ENCODE measurements at places on chromosomes 12 and 14.

DNA sequence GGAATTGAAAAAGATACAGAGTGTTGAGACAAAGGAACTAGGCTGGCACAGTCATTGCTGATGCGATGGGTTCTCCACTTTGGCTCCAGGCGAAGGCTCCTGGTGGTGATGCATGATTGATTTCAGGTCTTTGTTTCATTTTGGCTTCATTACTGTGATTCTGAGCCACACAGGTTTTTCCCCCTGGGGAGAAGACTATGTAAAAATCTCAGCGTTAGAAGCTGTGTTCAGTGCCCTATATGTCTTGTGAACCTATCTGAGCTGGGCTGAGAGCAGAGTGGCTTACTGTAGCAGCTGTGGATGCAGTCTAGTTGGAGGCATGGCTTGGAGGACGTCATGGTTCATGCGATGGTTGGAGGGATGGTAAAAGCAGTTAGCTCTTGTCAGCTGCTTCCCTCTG, 54.0 kb downstream of the GPATCH2L start:
- no peak for DNase-seq

- no peak for DNase-seq
Observed at GRCh38 chr12:111067498-111067897, 147.1 kb upstream of the MYL2 start.

DNA sequence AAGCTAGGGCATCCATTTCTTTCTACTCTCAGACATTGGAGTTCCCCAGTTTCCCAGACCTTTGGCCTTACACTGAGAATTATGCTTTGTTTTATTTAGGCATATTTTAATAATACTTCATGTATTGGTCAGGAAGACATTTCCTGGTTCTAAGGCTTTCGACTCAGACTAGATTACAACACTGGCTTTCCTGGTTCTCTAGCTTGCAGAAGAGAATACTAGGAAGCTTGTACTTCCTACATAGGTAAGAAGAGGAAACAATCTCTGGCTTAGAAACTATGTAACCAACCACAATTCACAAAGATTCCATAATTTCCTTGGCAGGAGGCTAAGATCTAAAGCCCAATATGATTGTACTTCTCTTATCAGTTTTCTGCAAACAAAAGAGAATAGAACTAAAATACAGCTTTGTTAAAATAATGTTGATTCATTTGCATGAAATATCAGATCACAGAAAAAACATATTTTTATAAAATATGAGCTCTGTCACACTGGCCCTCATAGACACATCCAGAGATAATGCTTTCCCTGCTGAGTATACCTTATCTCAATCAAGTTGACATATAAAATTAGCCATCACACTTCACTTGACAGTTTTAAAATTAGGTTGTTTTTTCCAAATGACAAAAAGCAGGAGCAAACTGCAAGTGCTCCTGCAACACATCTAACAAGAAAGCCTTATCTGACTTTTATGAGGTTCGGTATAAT, 30.5 kb downstream of the CLEC2D start:
- DNase-seq: no peak

DNA sequence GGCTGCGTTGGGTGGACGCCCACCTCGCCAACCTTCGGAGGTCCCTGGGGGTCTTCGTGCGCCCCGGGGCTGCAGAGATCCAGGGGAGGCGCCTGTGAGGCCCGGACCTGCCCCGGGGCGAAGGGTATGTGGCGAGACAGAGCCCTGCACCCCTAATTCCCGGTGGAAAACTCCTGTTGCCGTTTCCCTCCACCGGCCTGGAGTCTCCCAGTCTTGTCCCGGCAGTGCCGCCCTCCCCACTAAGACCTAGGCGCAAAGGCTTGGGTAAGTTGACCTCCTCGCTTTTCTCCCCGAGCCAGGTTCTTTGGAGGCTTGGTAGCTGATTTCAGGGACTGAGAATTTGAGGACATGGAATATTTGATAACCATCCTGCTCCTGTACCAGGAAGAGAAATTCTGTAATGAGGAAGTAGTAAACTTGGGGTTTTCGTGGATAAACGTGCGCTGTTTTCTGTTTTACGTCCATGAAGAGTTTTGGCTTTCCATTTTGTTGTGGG, 530 bp downstream of the APAF1 start:
- no peak for DNase-seq

- no peak for DNase-seq
Observed at GRCh38 chr12:22255097-22255496, 79.4 kb downstream of the ST8SIA1 start.

- no peak for DNase-seq
Observed at GRCh38 chr12:13379531-13380188, 183.1 kb downstream of the EMP1 start.

DNA sequence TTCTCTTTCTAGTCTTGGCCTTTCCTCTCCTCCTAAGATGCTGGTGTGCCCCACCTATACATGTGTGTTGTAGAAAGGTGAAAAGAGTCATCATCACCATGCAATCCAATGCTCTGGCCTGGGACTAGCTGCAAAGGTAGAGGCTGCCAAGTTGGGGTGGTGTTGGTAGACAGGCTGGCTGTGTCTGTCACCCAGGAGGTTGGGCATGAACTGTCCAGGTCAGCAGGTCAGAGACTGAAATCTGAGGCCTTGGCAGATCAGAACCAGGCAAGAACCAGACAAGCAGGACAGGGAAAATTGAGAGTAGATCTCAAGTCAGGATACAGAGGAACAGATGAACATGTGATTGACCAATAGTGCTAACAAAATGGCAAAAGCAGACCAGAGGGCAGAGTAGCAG, 26.2 kb downstream of the L2HGDH start:
- DNase-seq: no peak

GRCh38 chr12:113325916-113326315, 9.0 kb downstream of the SLC8B1 start:
- peak; percentile 61 for DNase-seq

DNA sequence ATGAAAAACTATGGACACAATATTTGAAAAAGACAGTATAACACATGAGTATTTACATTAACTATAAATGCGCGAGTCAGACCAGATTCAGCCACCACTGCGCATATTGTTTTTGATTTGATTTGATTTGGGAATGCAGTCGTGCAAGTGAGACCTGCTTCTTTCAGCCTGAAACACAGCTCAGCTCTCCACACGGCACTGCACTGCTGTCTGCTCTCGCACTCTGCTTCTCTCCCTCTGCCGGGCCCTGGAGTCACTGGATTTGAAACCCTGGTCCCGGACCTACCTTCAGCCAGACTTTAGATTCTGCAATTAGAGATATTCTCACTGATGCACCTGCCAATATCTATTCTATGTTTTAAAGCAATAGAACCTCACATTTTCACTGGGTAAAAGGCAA, 143.9 kb upstream of the TMEM132C start:
- DNase-seq: no peak

GRCh38 chr12:19659086-19659485, 219.8 kb downstream of the AEBP2 start:
- DNase-seq: no peak

GRCh38 chr12:6334940-6335450, 6.9 kb downstream of the TNFRSF1A start:
- no peak for DNase-seq

- no peak for DNase-seq
Observed at GRCh38 chr12:40011775-40012129, 94.1 kb downstream of the SLC2A13 start.

DNA sequence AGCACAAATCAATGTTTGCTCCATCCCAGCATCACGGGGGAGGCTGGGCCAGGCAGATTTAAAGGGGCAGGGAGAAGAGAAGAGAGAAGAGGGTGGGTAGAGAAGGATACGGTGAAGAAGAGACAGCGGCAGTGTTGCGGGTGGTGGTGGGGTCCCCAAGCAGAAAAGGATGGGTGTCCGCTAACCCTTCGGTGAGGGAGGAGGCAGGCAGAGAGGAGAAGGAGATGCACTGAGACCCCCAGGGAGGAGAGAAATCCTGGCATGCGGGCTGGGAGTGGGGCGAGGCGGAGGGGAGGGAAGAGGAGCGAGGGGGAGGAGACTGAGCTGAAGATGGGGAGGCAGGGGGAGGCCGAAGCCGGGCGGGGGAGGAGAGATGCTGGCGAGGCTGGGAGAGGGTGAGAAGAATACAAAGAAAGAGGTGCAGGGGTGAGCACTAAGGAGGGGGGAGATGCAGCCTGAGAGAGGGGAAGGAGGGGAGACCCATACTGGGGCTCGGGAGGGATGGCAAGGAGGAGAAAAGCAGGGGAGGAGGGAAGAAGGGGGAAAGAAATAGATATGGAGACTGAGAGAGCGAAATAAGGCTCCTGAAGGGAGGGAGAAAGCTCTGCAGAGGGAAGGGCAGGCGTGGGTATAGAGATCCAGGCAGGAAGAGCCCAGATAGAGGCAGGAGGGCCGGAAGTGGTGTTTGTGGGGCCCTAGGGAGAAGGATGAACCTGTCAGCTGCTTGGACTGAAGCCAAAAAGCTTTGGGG, at the start of gene JPH4:
Gene JPH4, minus strand, starts transcription at position 231 of the 751 bp plus-strand sequence. CDS start 1,337 bp downstream, outside the sequence.
- no peak for DNase-seq

- no peak for DNase-seq
Observed at GRCh38 chr14:72779679-72780078, 114.2 kb downstream of the DPF3 start.

DNA sequence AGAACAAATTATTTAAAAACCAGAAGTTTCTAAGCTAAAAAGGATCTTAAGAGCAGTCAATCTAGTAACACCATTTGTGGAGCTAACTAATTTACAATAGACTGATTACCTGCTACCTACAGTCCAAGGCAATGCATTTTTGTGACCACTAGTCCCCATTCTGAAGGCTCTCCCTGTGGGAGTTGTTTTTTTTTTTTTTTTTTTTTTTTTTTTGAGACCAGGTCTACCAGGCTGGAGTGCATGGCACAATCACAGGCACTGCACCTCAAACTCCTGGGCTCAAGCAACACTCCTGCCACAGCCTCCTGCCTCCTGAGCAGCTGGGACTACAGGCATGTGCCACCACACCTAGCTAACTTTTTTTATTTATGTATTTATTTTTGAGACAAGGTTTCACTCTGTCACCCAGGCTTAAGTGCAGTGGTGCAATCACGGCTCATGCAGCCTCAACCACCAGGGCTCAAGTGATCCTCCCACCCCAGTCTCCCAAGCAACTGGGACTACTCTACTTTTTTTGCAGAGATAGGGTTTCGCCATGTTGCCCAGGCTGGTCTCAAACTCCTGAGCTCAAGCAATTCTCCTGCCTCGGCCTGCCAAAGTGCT, 3.9 kb downstream of the GNPTAB start:
- no peak for DNase-seq

DNA sequence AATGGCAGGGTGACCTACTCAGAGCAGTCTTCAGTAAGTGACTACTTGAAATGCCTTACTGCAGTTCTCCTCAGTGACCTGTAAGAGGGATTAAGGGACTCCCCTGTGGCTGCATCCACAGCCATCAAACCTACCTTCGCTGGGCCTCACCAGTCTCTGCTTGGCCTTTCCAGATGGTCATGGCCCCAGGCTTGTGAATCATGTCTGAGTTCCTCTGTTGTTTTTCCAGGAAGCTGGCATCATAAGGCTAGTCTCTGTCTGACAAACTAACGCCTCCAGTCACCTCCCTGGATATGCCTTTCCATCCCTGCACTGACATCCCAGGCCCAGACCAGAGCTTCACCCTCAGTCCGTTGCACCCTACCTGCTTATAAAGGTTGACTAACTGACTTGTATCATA, 14.0 kb downstream of the RNASE2 start:
- DNase-seq: no peak

- DNase-seq: no peak
Observed at GRCh38 chr12:92466391-92467305, 236.1 kb upstream of the PLEKHG7 start.

DNA sequence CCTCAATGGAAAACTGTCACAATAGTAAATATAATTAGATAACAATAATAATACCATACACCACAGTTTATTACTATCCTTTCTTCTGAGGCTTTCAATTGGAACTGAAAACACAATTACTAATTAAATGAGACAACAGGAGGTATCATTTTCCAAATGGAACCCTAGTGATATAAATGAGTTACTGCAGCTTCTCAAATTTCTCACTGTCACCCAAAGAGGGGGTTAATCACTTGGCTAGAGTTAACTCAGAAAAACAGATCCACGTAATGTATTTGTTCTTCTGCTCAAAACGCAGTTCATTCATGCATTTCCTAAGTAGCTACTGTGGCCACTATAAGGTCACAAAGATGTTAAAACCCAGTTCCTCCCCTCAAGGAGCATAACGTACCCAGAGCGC, 120.9 kb upstream of the FOXN3 start:
- no peak for DNase-seq

DNA sequence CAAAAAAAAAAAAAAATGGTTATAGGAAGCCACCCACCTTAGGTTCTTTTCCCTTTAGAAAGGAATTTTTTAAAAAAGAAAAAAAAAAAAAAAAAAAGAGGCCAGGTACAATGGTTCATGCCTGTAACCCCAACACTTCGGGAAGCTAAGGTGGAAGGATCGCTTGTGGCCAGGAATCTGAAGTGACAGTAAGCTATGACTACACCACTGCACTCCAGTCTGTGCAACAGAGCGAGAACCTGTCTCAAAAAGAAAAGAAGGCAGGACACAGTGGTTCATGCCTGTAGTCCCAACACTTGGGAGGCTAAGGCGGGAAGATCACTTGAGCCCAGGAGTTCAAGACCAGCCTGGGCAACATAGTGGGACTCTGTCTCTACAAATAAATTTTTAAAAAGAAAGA, 36.0 kb downstream of the SPTLC2 start:
- DNase-seq: no peak

- no peak for DNase-seq
Observed at GRCh38 chr14:32576088-32576795, 247.1 kb downstream of the AKAP6 start.

- no peak for DNase-seq
Observed at GRCh38 chr14:71508901-71509300, 423.3 kb upstream of the RGS6 start.

GRCh38 chr14:90424075-90424474, 27.2 kb downstream of the CALM1 start:
- DNase-seq: no peak

GRCh38 chr14:71595441-71595840, 336.8 kb upstream of the RGS6 start:
- DNase-seq: no peak

DNA sequence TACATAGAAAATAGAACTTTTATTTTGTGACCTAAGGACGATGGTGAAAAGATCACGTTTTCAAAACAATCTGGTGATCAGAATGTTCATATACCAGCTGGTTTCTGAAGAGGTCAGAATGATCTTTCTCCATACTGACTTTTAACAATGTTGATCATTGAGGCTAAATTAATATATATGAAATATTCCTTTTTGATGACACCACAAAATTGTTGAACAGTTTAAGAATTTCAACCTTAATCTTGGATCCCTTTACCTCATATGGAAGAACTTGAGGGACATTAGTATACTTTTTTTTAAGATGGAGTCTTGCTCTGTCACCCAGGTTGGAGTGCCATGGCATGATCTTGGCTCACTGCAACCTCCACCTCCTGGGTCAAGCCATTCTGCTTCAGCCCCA, 2.8 kb upstream of the REP15 start:
- DNase-seq: no peak

DNA sequence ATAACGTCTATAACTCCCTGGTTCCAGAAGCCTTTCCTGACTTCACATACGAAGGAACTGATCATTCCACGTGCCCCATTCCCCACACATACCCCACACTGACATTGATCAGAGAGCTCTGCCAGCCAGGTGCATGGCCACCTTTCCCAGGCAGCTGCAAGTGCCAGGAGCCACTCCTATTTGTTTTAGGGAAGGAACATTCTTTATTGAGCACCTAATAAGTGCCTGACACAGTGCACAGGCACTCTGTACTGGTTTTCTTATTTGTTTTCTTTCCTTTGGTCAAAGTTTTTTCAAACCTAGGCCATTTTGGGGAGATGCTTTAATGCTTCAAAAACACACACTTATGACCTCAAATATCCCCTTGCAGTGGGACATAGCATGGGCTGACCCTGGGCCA, 50.0 kb downstream of the PITPNM2 start:
- DNase-seq: no peak

GRCh38 chr12:57006809-57007475, 596 bp upstream of the ZBTB39 start:
- no peak for DNase-seq

GRCh38 chr12:108313241-108313605, 25.9 kb downstream of the CMKLR1 start:
- no peak for DNase-seq

Data from AG04450 (cell line).